ENCODE measurements at places on chromosomes 3 and 15. TPM values are rescaled to one million over a fixed set of nuclear protein-coding genes. Genes with fewer than 3 reads are reported as not detected.

Gene GP9
- polyA plus RNA-seq: not detected

Gene CD276
- polyA plus RNA-seq: 158 TPM

Gene ST8SIA2
- 3.0 TPM for polyA plus RNA-seq

Gene RTP3
- polyA plus RNA-seq: 0.06 TPM

Gene COL6A6
- 0.02 TPM for polyA plus RNA-seq

Gene MOBP
- polyA plus RNA-seq: 0.24 TPM

Gene GPR171
- not detected for polyA plus RNA-seq

Gene SPATA12
- polyA plus RNA-seq: 0.93 TPM

Gene SMCO1
- polyA plus RNA-seq: not detected

Gene TMIE
- polyA plus RNA-seq: 0.64 TPM

Gene GHSR
- not detected for polyA plus RNA-seq

Gene TMEM212
- not detected for polyA plus RNA-seq

Gene ZNF197
- 4.0 TPM for polyA plus RNA-seq

Gene PLA2G4E
- 0.03 TPM for polyA plus RNA-seq

Gene TLE3
- 50.3 TPM for polyA plus RNA-seq

Gene CIDEC
- polyA plus RNA-seq: not detected

Gene MAGI1
- polyA plus RNA-seq: 27.4 TPM

Gene CA12
- polyA plus RNA-seq: 4.9 TPM

Gene GCSAM
- not detected for polyA plus RNA-seq

Gene PDE8A
- 4.8 TPM for polyA plus RNA-seq

Gene GPR62
- polyA plus RNA-seq: 0.29 TPM

Gene IL5RA
- polyA plus RNA-seq: not detected

Gene COL6A5
- 0.05 TPM for polyA plus RNA-seq
